ENCODE measurements at places on chromosomes 3 and 15. TPM values are rescaled to one million over a fixed set of nuclear protein-coding genes. Genes with fewer than 3 reads are reported as not detected.

DNA sequence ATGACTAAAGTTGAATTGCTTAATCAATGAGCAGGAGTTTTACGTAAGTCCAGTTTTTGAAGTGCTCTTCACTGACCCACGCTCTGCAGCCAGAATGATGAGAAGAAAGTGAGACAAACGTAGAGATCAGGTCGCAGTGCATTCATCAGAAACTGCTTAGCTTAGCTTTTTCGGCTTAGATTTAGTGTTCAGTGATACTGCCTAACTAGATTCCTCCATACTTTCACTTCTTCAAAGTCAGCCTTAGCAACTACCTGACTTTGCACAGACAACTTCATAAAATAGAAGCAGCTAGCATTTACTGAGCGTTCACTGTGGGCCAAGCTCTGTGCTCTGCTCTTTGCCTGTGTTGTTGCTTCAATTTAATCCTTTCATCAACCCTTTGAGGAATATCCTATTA is 116.1 kb downstream of the KCNH8 start:
- no peak for DNase-seq

DNA sequence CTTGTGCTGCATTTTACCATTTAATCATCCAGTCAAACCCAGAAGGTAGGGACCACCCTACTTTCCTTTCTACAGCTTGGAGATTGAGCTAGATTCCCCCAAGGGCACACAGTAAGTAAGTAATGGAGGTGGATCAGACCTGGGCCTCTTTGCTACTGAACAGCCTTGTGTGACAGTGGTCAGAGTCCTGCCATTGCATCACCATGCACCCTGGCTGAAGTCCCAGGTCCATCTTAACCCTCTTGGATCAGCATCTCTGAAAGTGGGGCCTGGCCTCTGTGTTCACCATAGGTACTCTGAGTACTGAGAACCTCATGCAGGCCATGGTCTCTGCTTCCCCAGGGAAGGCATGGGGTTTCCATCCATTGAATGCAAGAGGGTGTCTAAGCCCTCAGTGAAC is 34.5 kb upstream of the ATP10A start:
- no peak for DNase-seq

GRCh38 chr15:51137880-51138430 is 43.2 kb upstream of the TNFAIP8L3 start:
- no peak for DNase-seq

DNA sequence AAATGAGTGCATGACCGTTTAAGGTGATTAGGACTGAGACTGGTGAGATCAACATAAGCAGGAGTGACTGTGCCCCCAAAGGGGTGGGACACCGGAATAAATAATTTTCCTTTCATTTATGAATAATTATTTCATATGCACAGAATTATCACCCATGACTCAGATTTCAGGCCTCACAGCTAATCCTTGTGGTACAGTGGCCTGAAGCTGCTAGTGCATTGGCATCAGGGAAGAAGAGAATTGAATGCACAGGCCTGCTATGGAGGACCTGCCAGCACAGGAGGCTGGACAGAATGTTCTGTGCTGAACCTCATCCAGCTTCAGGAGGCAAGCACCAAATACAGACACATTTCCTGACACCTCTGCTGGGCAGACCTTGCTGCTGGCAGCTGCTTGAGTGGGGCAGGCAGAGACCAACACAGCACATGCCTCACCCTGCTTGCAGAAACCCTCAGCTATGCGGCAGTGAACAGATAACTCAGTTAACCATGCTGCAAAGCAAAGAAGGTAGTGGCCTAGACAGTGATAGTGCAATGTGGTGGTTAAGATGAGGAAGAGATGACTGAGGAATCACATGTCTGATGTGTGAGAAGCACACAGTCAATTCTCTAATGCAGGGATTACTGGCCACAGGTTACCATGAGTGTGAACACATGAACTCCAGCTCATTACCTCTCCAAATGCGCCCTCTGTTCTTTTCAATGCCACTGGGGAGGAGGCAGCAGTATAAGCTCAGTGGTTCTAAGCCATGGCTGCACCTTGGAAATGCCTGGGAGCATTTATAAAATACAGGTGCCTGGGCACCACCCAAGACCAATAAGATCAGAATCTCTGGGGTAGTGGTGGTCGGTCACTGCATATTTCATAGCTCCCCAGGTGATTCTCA is 68.1 kb upstream of the SCN5A start:
- no peak for DNase-seq

DNA sequence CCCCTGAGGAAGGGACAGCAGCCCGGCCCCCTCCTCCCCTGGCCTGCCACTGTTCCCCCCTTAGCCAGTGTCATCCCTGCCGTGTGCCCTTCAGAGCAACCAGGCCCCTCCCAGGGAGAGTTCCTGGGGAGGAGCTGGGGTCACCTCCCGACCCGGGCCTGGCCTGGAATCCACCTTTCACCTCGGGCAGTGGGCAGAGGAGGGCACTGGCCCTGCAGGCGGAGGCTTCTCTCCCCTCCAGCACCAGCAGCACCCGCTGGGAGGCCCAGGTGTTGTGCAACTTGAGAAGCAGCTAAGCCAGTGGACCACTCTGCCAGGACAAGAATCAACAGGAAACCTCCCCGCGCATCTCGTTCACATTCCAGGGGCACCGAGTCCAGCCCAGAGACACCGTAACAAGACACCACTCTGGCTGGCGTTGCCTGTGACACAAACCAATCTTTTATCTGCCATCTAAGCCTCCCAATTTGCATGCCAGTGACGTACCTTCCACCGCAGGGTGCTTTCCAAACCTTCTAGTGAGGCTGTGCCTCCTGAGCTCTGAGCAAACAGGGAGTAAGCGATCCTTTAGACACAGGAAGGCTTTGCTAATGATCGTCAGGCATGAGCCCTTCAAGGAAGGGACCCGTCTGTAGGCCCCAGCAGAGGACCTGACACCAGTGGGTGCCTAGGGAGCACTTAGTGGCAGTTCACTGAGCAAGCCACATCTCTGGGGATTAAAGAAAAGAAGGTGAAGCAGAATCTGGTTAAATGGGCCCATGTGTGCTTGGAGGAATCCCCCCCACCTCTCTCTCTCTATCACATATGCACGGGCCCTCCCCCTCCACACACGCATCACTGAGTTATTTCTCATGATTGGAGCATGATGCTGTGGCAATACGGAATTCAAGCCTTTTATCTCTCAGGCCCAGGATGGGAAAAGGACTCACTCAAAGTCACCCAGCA is 98.9 kb upstream of the TLE3 start:
- peak; percentile 97 for DNase-seq

DNA sequence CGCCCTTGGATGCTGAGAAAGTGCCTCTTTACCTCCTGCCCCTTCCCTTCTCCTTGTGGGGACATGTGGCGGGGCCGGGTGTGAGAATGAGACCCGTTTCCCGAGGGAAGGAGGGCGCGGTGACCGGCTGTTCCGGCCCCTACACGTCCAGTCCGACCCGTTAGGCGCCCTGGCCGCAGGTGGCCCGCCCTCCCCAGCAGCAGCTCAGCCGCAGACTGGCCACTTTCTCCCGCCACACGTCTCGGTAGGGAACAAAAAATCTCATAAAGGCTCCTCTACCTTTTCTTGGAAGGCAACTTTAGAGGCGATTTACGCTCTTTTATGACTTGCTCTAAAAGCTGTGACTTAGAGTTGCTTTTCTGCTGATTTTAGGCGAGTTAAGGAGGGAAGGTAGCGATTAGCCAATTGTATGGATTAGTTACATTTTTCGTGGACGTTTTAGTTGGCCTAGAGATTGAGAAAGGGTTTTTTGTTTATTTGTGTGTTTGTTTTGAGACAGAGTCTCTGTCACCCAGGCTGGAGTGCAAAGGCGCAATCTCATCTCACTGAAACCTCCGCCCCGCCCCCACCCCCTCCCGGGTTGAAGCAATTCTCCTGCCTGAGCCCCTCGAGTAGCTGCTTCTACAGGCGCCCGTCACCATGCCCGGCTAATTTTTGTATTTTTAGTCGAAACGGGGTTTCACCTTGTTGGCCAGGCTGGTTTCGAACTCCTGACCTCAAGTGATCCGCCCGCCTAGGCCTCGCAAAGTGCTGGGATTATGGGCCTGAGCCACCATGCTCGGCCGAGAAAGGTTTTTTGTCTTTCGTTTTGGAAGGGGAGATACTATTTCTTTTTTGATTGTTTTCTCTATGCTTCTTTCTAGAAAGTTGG is 8.3 kb upstream of the PGPEP1L start:
- DNase-seq = no peak

DNA sequence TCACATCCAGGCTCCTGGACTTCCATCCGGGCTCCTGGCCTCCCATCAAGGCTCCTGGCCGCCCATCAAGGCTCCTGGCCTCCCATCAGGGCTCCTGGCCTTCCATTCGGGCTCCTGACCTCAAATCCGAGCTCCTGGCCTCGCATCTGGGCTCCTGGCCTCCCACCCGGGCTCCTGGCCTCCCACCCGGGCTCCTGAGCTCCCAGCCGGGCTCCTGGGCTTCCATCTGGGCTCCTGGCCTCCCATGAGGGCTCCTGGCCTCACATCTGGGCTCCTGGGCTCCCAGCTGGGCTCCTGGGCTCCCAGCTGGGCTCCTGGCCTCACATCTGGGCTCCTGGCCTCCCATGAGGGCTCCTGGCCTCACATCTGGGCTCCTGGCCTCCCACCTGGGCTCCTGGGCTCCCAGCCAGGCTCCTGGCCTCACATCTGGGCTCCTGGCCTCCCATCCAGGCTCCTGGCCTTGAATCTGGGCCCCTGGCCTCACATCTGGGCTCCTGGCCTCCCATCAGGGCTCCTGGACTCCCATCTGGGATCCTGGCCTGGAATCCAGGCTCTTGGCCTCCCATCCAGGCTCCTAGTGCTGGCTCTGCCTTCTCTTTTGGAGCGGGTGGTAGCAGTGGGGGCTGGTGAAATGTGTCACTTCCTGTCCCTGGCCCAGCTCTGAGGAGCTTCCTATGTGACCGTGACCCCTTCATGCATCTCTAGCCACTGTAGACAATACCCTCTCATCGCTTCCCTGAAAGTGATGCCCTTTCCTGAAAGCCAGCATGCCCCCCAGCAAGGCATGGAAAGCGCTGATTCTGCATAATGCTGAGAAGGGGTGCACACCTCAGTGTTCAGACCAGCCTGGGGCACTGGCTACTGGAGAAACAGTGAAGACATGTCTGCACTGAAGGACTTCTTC is 62.7 kb upstream of the BLM start:
- no peak for DNase-seq

- no peak for DNase-seq
These were observed 530.3 kb downstream of the ZIC1 start for GRCh38 chr3:147939425-147939824.

- DNase-seq = no peak
These were observed 12.6 kb downstream of the LIMD1 start for GRCh38 chr3:45606991-45607712.

GRCh38 chr15:38171973-38172372 is 80.7 kb upstream of the SPRED1 start:
- DNase-seq = no peak

Gene ATG7
- total RNA-seq = 12.2 TPM

Gene LSAMP
- 0.28 TPM for total RNA-seq

Gene SLC9C1
- not detected for total RNA-seq

Gene PLIN1
- total RNA-seq = 38.1 TPM

Gene OR5K2
- total RNA-seq = not detected
